Naive B cell (primary cell): ENCODE measurements at places on chromosomes 3 and 15.

DNA sequence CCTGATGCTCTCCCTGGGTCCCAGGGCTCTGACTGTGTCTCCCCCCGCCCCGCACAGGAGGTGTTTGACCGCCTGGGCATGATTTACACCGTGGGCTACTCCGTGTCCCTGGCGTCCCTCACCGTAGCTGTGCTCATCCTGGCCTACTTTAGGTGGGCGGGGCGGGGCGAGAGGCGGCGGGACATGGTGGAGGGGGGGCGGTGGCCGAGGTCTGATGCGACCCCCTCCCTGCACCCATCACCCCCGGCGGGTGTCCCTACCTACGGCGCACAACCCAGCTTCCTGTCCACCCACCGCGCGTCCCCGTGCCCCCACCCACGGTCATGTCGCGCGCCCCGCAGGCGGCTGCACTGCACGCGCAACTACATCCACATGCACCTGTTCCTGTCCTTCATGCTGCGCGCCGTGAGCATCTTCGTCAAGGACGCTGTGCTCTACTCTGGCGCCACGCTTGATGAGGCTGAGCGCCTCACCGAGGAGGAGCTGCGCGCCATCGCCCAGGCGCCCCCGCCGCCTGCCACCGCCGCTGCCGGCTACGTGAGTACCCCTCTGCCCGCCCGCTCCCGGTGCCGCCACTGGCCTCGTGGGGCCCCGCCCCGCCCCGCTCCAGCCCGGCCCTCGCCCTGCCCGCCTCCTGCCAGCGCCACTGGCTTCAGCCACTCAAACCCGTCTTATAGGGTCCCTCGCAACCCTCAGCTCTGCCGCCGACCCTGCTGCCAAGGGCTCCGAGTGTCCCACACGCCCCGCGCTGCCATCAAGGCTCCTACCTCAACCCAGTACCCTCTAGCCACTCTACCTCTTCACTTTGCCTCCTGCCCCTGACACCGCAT, 21.0 kb downstream of the PTH1R start:
- peaks cover 50% of the 10 kb centered on the region for H3K27me3 ChIP-seq
- H3K36me3 ChIP-seq: no peaks in the 10 kb centered on the region
- no peak overlapping the region for H3K27ac ChIP-seq
- peak; percentile 46 for DNase-seq
- H3K4me1 ChIP-seq: peaks cover 15% of the 10 kb centered on the region

GRCh38 chr3:32316976-32317375, 74.7 kb upstream of the CMTM7 start:
- H3K36me3 ChIP-seq: no peaks in the 10 kb centered on the region
- peaks cover 8% of the 10 kb centered on the region for H3K4me1 ChIP-seq
- H3K4me3 ChIP-seq: no peak overlapping the region
- no peak for DNase-seq
- H3K27ac ChIP-seq: no peak overlapping the region

- H3K4me1 ChIP-seq: peaks cover 30% of the 10 kb centered on the region
- no peak for DNase-seq
- peaks cover 20% of the 10 kb centered on the region for H3K36me3 ChIP-seq
- no peak overlapping the region for H3K4me3 ChIP-seq
- H3K27me3 ChIP-seq: no peaks in the 10 kb centered on the region
- no peak overlapping the region for H3K27ac ChIP-seq
Observed at GRCh38 chr3:17182166-17182565, 297.4 kb downstream of the PLCL2 start.

DNA sequence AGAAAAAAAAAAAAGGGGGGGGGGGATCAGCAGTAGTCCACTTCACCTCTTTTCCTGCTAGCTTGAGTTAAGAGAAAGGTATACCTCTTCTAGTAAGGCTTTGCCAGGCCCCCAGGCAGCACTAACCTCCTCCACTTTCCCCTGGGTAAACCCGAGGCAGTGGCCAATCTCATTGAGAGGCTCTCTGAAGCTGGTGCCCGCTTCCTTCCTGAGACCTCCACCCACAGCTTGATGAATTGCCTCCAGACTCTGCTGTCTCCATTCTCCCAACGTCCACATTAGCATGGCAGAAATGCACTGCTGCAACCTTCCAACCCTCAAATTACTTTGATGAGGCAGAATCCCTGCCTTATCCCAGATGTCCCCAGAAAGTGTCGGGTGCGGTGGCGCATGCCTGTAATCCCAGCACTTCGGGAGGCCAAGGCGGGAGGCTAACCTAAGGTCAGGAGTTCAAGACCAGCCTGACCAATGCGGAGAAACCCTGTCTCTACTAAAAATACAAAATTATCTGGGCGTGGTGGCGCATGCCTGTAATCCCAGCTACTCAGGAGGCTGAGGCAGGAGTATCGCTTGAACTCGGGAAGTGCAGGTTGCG, 15.3 kb downstream of the RLBP1 start:
- no peak overlapping the region for H3K4me3 ChIP-seq
- no peak for DNase-seq
- H3K27ac ChIP-seq: no peak overlapping the region
- peaks cover 4% of the 10 kb centered on the region for H3K36me3 ChIP-seq
- no peaks in the 10 kb centered on the region for H3K27me3 ChIP-seq

GRCh38 chr15:88106074-88106473, 150.5 kb downstream of the NTRK3 start:
- no peaks in the 10 kb centered on the region for H3K36me3 ChIP-seq
- H3K4me1 ChIP-seq: no peaks in the 10 kb centered on the region
- H3K27ac ChIP-seq: no peak overlapping the region
- no peaks in the 10 kb centered on the region for H3K27me3 ChIP-seq
